Suprapubic skin (tissue), 4 donors: ENCODE measurements at places on chromosomes 5 and 9. TPM values are rescaled to one million over a fixed set of nuclear protein-coding genes. Genes with fewer than 3 reads are reported as not detected.
A peak's percentile ranks its signal among the peaks of the same experiment; 100 is the strongest.

DNA sequence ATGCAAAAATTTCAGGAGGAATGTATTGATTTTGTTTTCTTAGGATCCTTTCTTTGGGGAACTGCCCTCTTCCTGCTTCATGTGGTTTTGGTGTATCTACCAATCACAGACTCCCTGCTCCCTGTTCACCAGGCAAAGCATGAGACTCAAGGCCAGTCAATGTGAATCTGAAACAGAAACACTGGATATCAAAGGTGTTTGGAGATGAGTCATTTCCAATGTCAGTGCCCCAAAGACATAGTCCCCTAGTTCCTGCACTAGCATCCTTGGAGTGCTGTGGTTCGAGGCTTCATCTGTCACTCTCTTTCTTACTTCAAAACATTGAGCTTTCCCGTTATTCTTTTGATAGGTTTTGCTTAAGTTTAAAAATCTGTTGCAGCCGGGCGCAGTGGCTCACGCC lies 8.1 kb downstream of the PPP3R2 start:
- DNase-seq = no peak

- DNase-seq = no peak
Observed at GRCh38 chr5:154444556-154445421, 1.0 kb upstream of the SAP30L start.

GRCh38 chr9:132806723-132807421 lies 71.2 kb downstream of the AK8 start:
- DNase-seq = no peak

DNA sequence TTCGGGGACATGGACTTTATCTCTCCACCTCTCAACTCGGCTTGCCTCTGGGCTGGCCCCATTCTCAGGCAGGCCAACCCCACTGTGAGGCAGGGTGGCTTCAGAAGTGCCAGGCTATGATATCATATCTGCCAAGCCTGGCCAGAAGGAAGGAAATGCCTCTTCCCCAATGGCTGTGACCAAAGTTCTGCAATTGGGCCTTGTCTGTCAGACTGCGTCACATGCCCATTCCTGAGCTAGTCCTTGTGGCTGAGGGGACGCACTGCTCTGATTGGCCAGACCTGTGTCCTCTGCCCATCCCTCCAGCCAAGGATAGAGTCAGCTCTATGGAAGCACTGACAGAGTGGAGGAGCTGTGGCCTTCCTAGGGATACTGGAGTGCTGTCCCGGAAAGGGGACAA lies 11.9 kb downstream of the SMIM23 start:
- no peak for DNase-seq

DNA sequence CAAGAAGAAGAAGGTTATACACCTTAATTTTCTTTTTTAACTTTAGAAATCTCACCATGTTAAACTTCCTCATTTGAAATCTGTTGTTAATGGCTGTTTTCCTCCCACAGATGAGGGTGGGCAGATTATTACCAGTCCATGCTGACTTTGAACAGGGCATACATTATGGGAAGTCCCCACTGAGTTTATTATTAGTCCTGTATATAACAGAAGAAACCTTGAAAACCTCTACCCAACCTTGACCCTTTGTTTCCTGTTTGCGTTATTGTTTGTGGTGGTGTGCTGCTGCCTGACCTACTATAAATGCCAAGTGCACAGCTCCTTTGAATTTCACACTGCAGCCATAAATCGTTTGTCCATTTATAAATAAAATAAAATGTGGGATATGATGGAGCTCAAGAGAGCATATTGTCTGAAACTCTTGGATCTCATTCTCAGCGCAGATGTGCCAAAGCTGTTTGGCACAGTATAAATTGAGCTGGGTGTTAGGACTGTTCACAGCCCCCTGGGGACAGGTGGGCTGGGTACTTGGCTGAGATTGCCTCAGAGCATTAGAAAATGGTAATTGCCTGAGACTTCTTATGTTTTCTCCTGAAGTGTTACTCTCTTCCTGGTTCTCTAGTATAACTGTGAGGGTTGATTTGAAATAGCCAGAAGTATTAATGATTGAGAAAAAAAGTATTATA lies 139.6 kb downstream of the SPATA31D1 start:
- DNase-seq = no peak

DNA sequence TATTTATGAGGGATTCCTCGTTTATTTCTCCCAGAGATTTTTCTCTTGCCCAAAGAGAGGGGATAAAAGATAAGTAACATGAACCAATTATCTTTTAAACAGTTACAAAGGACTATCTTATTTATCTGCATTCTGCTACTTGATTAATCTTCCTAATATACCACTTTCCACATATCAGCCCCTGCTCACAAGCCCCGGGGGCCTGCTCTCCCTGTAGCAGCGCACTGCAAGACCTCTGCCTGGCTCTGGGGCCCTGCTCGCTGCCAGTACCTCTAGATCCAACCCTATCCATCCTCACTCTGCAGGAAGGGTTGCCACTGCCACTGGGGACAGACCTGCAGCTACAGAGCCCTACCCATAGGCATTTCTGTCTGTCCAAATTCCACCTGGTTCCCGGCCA lies 75.3 kb downstream of the MED27 start:
- no peak for DNase-seq

DNA sequence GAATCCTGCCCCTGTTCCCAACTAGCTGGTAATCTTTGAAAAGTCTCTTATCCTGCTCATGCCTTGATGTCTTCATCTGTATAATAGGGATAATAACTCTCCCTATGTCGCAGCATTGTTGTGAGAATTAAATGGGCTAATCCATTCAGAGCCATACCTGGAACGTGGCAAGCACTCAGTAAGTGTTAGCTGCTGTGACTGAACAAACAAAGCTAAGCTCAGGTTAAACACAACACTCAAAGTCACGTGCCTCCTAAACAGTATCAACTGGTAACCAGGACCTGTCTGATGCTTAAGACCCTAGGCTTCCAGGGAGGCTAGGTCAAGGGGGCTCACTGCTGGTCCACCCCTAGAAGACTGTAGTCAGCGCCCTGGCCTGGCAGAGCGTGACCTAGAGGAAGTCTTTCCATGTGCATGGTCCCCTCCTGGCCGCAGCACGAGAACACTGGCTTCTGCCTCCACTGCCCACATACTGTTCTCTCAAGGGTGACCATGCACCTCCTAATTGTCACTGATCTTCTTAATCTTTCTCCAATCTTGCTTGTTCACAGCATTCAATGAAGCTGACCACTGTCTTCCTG lies 211.1 kb downstream of the TTLL11 start:
- DNase-seq = no peak

The CLINT1 gene
- 220 TPM for total RNA-seq

GRCh38 chr9:134377976-134378375 lies 51.7 kb downstream of the RXRA start:
- peak; percentile 87 for DNase-seq

DNA sequence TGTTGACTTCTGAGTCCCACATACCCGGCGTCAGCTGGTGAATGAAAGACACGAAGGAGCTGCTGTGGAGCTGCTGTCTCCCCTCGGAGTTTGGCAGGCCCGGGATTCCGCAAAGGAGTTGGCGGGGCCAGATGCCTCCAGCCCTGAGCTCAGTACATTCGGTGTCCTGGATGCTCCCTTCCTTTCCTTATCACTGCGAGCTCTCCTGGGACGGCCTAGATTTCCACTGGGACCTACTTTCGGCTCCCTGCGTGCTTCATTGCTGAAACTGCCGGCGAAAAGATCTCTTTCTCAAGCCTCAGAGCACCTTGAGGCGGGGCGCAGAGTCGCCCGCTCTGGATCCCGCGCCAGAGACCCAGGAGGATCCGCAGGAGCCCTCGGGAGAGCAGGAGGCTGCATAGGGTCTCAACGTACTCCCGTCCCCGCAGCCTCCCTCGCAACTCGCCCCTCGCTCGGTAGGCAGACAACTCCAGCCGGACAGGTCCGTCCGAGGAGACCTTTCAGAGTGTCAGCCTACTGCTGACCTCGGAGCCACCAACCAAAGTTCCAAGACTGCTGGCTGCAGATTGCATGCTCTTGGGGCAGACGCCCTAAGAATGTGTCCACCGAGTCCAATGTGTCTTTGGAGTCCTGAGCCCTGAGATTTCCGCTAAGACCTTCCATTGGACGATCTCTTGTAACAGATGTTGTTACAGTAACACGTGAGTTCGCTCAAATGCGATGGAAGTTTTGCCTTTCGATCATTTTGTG lies 6.1 kb downstream of the ANXA2R start:
- no peak for DNase-seq

The SLC38A9 gene
- 13.9 TPM for total RNA-seq

DNA sequence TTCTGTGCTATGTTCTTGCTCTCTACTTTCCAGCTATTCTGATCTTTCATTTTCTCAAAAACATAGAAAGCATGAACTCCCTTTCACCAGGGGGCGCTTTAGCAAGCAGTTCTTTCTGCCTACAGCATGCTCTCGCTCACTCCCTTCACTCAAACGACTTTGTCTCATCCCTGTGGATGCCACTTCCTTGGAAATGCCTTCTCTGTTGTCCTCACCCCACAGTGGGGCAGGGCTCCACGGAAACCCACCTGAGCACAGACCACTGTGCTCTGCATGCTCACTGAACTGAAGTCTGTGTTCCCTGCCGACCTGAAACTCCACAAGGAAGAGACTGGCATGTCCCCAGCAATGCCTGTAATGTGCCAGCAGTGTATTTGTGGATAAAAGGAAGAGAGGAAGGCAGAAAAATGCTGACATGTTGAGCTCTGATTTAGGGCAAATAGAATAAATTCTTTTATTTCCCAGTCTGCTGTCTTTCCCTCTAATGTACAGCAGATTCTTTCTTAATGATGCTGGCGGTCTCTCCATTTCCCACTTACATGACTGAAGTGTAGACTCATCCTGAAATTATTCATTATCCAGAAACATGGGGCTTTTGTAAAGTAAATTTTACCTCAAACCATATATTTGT lies 4.9 kb upstream of the ROR2 start:
- no peak for DNase-seq

DNA sequence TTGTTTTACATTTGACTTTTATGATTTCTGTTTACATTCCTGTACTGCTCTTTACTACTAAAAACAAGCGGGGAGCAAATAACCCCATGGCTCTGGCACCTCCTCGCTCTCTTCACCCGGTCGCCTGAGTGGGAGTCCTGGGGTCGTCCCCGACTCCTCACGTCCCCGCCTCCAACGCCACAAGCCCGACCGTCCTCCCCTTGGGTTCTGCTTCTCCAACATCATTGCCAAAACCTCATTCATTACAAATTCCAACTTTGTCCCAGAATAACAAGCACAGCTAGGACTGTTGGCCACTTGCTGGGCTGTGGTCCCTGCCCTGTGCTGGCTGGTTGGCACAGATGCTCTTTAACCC lies 35.1 kb downstream of the MRPL36 start:
- peak; percentile 33 for DNase-seq

The MUSK gene
- total RNA-seq = not detected

- no peak for DNase-seq
Observed at GRCh38 chr5:129359450-129359849, 100.6 kb upstream of the ADAMTS19 start.

GRCh38 chr5:148846930-148847329 lies 20.5 kb downstream of the ADRB2 start:
- DNase-seq = no peak

DNA sequence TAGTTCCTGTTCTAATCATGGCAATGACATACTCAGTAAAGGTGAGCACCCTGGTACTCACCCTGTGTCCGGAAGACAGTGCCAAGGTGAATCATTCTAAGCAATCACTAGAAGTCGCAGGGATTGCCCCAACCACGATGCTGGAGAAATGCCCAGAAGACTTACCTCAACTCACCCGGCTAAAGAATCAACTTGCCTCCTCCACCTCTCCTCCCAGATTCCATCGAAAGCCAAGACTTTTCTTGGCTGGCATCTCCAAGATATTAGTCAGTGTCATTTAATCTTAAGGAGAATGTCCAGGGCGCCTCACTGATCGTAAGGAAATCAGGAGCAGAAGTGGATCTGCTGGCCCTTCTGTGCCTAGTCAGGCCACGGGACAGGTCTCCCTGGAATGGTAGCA lies 204.9 kb downstream of the ERCC6L2 start:
- peak; percentile 35 for DNase-seq

DNA sequence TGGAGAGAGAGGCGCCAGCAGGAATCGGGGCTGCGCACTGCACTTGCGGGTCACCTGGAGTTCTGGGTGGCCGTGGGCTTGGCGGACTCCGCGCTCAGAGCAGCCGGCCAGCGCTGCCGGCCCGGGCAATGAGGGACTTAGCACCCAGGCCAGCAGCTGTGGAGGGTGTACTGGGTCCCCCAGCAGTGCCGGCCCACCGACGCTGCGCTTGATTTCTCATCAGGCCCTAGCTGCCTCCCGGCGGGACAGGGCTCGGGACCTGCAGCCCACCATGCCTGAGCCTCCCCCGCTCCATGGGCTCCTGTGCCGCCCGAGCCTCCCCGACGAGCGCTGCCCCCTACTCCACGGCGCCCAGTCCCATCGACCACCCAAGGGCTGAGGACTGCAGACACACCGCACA lies 325.6 kb downstream of the ACTL7B start:
- no peak for DNase-seq

DNA sequence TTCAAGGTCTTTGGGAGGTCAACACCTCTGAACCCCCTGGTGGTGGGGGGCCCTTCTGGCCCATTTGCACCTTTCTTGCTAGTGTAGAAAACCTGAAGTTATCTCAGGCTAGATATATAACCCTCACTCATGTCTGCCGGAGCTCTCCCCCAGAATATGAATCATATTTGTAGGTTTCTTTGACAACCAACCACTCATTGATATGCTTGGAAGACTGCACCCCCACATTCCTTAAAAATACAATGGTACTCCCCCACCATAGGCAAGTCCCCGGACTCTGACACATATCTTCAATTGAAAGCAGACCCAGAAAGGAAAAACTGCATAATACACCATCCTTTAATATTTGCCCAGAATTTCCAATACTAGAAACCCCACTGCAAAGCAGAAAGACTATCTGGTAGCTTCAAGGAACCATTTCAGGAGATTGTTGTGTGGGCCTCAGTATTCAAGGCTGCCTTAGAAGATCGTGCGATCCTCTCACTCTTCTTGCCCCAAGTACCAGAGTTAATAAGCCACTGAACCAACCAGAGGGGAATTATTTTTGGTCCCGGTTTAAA lies 978 bp upstream of the UBE2B start:
- DNase-seq = no peak

- DNase-seq = no peak
Observed at GRCh38 chr5:80260461-80260860, 4.6 kb upstream of the SERINC5 start.

DNA sequence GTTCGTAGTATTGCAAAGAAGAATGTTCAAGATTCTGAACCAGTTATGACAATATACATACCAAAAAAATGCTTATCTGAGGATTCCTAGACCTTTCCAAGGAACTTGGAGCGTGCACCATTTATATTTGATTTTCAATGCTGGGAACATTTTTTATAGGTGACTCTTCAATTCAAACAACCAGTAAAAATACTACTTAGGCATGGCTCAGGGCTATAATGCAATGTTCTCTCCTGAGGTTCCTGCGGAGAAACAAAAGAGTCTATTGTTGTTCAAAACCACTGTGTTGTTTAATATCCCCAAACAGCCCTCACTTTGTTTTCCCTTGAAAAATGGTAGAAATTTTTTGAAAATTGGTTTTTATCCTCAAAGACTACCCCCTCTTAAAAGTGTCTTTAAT lies 335.7 kb upstream of the IZUMO3 start:
- DNase-seq = no peak

GRCh38 chr5:58240322-58240721 lies 219.6 kb downstream of the PLK2 start:
- no peak for DNase-seq
